ENCODE measurements at places on chromosomes 16 and 17. TPM values are rescaled to one million over a fixed set of nuclear protein-coding genes. Genes with fewer than 3 reads are reported as not detected.

DNA sequence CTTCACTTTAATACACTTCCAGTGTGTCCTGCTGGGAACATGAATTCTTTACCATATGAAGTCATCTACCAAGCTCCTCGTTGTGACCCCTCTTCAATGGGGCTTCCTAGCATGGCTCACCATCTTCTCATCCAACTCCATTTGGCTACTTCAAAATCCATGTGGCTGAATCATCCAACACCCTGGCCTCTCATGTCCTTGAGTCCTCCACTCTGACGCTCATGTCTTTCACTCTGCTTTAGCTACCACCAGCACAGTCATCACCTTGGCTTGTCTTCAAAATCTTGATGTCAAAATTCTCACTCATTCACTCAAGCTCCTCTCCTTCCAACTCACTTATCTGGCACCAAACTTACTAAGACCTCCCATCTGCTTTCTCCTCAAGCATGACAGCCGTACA, 35.8 kb downstream of the AMFR start:
- no peak for DNase-seq
- peaks cover 28% of the 10 kb centered on the region for H3K36me3 ChIP-seq
- H3K4me3 ChIP-seq, result no peak overlapping the region

- no peak overlapping the region for H3K27ac ChIP-seq
- peaks cover 22% of the 10 kb centered on the region for H3K4me1 ChIP-seq
- H3K4me3 ChIP-seq, result peak overlapping the region; percentile 88
Observed at GRCh38 chr16:1990351-1991134, 773 bp downstream of the SYNGR3 start.

DNA sequence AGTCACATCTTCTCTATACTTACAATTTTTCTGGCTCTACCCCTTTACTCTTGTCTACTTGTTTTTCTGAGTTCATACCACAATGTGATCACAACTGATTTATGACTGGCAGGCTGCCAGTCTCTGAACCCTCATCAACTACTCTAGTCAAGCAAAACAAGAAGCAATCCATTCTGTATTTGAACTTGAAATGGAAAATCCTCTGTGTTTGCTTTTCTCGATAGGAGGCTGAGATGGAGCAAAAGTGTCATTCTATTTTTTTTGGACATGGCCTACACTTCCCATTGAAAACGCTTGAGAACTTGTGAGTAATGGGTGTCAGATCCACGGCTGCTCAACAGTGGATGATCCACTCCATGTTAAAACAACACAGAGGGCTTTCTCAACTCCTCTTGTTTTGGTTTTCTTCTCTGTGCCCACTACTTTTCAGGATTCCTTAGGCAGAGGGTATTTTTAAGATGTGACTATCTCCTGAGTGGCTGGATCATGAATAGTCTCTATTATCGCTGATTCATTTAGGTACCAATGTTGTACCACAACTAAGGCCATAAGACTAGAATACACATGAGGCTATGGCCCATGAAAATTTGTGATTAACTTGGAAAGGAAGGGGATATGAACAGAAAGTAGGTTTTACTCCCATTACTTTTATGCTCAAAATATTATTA, 11.7 kb downstream of the TMEM100 start:
- no peaks in the 10 kb centered on the region for H3K36me3 ChIP-seq
- H3K4me3 ChIP-seq, result no peak overlapping the region
- H3K27ac ChIP-seq, result no peak overlapping the region
- DNase-seq, result no peak
- no peaks in the 10 kb centered on the region for H3K4me1 ChIP-seq

DNA sequence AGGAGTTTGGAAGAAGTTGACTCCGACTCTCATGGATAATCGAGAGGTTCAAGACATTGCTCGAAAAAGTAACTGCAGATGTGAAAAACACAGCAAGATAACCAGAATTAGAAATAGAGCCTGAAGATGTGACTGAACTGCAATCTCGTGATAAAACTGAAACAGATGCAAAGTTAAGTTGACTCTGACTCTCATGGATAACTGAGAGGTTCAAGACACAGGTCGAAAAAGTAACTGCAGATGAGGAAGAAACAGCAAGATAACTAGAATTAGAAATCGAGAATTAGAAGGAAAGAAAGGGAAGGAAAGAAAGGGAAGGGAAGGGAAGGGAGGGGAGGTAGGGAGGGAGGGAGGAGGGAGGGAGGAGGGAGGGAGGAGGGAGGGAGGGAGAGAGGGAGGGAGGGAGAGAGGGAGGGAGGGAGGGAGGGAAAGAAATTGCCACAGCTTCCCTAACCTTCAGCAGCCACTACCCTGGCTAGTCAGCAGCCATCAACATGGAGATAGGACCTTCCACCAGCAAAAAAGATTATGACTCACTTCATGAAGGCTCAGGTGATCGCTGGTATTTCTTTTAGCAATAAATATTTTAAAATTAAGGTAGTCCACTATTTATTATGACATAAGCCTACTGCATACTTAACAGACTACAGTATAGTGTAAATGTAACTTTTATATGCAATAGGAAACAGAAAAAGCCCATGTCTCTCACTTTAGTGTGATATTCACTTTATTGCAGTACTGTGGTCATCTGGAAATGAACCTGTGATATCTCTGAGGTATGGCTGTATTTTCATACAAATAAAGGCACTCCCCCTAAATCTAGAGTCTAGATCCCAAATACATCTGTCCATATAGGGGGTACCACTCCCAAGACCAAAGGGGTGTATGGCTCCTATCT, 68.3 kb downstream of the KANSL1 start:
- DNase-seq, result no peak
- H3K27ac ChIP-seq, result peak overlapping the region; percentile 2
- peaks cover 10% of the 10 kb centered on the region for H3K36me3 ChIP-seq
- H3K27me3 ChIP-seq, result no peaks in the 10 kb centered on the region
- no peak overlapping the region for H3K4me3 ChIP-seq

- peak overlapping the region; percentile 100 for H3K27ac ChIP-seq
- peaks cover 73% of the 10 kb centered on the region for H3K4me1 ChIP-seq
- no peaks in the 10 kb centered on the region for H3K27me3 ChIP-seq
- no peak for DNase-seq
Observed at GRCh38 chr17:48056246-48056745, 8.1 kb downstream of the NFE2L1 start.

- no peaks in the 10 kb centered on the region for H3K36me3 ChIP-seq
- no peak overlapping the region for H3K27ac ChIP-seq
- no peak overlapping the region for H3K4me3 ChIP-seq
- no peak for DNase-seq
- H3K4me1 ChIP-seq, result no peaks in the 10 kb centered on the region
- H3K27me3 ChIP-seq, result peaks cover 32% of the 10 kb centered on the region
Observed at GRCh38 chr16:27973678-27974077, 89.8 kb downstream of the GSG1L start.

GRCh38 chr17:34499576-34499975, 79.8 kb upstream of the TMEM132E start:
- H3K27me3 ChIP-seq, result peaks cover 37% of the 10 kb centered on the region
- no peak overlapping the region for H3K4me3 ChIP-seq
- no peak for DNase-seq
- no peaks in the 10 kb centered on the region for H3K36me3 ChIP-seq

- no peak overlapping the region for H3K4me3 ChIP-seq
- DNase-seq, result no peak
- no peak overlapping the region for H3K27ac ChIP-seq
- no peaks in the 10 kb centered on the region for H3K27me3 ChIP-seq
Observed at GRCh38 chr16:14148569-14148968, 77.5 kb downstream of the MRTFB start.

Gene JMJD6
- total RNA-seq, result 67.2 TPM

DNA sequence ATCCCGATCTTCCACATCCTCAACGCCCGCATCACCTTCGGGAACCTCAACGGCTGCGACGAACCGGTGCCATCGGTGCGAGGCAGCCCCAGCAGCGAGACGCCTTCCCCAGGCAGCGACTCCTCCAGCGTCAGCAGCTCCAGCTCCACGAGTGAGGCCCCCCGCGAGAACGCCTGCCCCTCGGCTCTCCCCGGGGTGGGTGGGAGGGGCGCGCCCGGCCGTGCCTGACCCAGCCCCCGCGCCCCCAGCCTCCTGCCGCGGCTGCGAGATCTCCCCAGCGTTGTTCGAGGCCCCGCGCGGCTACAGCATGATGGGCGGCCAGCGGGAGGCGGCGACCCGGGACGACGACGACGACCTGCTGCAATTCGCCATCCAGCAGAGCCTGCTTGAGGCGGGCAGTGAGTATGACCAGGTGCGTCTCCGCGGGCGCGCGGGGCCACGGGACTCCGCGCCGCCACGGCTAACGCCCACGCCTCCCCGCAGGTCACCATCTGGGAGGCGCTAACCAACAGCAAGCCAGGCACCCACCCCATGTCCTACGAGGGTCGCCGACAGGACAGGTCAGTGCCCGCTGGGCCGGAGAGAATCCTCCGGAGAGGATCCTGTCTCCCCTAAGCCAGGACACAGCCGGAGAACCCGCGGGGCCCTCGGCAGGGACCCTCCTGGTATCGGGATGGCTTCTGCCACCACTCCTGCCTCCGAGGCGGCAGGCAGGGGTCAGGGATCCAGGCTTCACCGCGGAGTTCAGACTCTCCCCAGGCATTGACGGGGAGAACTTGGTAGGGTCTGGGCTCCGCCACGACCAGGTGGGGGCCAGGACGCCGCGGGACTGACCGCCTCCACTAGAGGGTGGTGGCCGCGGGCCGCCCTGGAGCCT, 10.1 kb downstream of the CORO6 start:
- no peak overlapping the region for H3K27ac ChIP-seq
- H3K4me1 ChIP-seq, result peaks cover 39% of the 10 kb centered on the region
- no peak for DNase-seq
- peaks cover 5% of the 10 kb centered on the region for H3K27me3 ChIP-seq
- no peaks in the 10 kb centered on the region for H3K36me3 ChIP-seq
